GM12865 (cell line): ENCODE measurements at places on chromosomes 7 and 10.

GRCh38 chr7:108004220-108005142 is 1.5 kb upstream of the LAMB1 start:
- no peak for DNase-seq

- DNase-seq: no peak
These were observed 113.0 kb downstream of the SEC23IP start for GRCh38 chr10:120005207-120006201.

- no peak for DNase-seq
These were observed 311.1 kb downstream of the HPSE2 start for GRCh38 chr10:98924526-98924925.

GRCh38 chr10:79430936-79431335 is 14.5 kb downstream of the ZCCHC24 start:
- no peak for DNase-seq

DNA sequence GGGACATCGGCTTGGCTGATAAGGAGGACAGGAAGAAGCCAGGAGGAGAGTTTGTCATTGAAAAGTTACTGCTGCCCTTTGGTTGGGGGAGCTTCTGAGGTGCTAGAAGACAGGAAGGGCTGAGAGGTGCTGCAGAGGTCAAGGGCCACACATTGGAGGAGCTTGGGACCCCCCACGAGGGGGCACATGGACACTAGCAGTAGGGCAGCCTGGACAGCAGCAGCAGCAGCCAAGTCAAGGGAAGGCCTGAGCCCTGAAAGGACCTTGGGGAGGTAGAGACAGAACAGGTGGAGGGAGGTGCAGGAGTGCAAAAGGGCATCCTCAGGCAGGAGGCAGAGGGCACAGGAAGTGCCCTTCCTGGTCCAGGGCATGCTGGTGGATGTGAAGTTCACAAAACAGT is 439.7 kb upstream of the IGFBP3 start:
- peak; percentile 26 for DNase-seq

- no peak for DNase-seq
These were observed 167.8 kb downstream of the KIF20B start for GRCh38 chr10:89869180-89869579.

DNA sequence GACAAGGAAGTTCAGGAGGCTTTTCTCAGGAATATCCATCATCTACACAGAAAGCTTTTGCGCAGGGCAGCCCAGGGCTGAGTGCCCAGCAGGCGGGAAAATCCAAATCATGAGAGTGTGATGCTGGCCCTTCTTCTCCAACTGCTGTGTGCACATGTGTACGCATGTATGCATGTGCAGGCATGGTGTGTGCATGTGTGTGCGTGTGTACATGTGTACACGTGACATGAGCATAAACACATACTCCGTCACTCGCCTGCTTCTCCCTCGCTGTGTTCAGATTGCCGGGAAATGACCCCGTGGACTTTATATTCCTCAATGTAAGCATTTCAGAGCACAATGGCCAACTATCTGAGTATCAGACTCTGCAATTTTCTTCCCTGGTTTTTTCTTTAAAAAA is 85.1 kb downstream of the PRPF18 start:
- DNase-seq: no peak

DNA sequence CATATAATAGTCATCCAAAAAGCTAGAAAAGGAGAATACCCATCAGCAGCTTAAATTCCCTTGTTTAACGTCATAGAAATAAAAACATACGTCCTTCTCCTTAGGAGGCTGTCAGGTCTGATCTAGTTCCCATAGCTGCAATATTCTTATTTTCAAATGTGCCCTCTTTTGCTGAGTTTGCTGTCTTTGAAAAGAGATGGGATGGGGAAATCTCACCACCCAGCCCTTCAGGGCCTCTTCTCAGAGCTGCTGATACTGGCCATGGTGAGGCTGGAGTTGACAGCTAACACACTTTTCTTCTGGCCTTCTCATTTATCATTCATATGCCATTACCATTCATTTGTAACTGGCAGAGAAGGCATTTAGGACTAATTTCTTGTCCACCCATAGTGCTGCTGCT is 5.1 kb upstream of the PCGF5 start:
- no peak for DNase-seq

GRCh38 chr7:134968110-134968509 is 18.2 kb upstream of the AGBL3 start:
- no peak for DNase-seq

DNA sequence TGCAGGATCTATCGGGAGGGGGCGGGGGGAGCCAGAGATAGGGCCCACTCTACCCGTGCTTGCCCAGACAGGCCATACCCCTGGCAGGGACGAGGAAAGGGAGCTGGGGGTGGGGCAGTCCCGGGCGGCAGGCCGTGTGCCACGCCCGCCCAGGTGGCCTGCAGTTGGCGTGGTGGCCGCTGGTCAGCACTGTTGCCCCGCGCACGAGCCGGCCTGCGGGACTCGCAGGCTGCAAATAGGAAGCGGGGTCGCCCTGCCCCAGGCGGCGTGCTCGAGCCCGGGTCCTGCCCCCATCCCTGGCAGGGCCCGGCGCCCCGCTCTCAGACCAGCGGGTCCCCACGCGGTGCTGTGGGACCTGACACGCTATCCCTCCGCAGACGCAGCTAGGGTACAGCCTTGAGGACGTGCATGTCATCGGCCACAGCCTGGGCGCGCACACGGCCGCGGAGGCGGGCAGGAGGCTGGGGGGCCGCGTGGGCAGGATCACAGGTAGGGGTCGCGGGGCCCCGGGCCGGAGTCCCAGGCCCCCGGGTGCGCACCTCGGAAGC is 6.7 kb downstream of the PNLIPRP2 start:
- no peak for DNase-seq

DNA sequence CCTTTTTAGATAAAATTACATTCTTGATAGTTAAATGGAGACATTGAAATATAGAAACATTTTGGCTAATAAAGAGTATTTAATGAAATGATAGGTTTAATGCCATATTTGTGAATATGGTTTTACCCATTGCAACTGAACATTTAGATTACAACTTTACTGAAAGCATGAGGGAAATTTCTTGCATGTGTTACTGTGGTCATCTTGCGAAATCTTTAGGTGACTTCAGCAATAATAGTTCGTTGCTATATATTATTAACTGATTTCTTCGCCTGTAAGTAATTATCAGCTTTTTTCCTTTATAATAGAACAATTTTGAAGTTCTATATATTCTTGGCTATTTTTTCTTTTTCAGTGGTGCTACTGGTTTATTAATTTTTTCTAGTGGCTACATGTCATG is 83.2 kb downstream of the MLLT10 start:
- no peak for DNase-seq

- DNase-seq: no peak
These were observed 135.7 kb downstream of the SDK1 start for GRCh38 chr7:3436746-3437145.

DNA sequence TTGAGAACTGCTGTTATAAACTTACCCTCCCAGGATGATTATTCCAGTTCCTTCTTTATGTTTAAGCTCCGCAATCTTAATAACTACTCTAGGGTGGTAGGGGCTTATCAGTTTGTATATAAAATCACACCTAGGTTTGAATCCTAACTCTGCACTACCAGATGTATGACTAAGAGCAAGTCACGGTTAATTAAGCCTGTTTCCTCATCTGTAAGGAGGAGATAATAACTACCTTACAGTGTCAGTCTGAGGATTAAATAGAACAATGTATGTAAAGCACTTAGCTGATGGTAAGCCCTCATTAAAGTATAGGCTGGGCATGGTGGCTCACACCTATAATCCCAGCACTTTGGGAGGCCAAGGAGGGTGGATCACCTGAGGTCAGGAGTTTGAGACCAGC is 9.2 kb downstream of the DNA2 start:
- DNase-seq: no peak

DNA sequence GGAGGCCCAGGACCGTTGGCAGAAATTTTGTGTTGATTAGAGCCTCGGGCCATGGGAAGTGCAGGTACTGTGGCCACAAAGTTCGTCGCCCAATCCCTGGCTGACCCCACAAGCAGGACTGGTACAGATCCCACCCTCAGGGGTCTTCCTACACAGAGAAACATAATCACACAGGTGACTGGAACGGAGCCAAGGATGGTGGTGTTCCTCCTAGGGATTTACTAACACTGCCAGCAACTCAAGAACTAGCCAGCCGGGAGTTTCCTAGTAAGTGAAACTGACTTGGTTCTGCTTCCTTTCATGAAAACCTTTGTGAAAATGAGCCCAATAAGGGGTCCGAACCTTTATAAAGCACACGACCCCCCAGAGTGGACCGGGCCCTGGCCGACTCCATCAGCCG is 5.7 kb downstream of the CUX1 start:
- DNase-seq: no peak

- no peak for DNase-seq
These were observed 64.7 kb upstream of the THSD7A start for GRCh38 chr7:11896663-11897062.

DNA sequence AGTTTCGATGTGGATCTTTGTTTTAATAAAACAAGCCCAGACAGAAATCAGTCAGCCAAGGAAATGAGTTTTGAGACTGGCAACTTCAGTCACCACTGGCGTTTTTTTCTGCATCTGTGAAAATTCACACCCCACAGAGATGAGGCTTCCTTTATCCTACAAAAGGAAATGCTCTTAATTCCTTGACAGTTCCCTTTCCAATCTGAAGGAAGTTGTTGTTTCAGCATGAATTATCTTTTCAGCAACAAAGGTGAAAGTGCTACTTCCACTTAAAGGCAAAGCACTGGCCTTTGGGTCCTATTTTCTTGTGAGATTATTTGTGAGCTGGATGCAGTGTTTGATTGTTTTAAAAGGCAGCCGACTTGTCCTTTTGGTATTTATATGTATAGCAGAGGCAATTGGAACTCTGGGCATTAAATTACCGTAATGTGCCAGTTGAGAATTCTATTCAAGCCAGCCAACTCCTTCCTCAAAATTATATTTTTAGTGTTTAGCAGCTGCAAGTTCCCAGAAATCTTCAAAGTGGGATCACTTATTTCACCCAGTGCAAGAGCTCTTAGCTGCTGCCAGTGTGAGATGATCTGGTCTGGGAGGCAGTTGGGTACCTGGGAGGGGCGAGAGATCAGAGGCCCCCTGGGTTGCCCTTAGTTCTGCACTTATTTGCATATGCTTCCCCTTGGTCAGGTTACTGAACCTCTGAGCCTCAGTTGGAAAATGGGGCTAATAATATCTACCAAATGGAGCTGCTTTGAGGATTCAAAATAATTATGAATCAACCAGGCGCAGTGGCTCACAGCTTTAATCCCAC is 427.1 kb downstream of the GALNT17 start:
- no peak for DNase-seq

DNA sequence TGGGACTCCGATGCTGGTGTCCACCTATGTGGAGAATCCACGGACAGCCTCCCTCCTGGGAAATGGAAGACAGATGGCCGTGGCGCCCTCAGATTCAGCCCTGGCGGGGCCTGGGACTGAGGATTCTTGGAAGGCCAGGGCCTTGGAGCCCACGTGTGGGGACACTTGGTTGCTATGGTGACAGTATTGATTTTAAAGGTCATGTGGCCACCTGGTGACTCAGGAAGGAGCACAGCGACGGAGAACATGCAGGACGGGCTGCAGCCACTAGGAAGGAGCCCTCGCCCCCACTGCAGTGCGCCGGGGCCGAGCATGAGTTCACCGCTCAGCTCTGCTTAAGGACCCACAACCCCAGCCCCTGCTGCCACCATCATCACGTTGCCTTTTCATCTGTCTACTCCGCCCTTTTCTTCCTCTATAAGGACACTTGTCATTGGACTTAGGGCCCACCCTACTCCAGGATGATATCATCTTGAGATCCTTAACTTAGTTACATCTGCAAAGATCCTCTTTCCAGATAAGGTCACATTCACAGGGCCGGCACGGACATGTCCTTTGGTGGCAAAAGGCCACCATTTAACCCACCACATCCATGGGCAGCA is 3.7 kb upstream of the STK32C start:
- DNase-seq: no peak
